ENCODE measurements at places on chromosomes 12 and 14. TPM values are rescaled to one million over a fixed set of nuclear protein-coding genes. Genes with fewer than 3 reads are reported as not detected.
A peak's percentile ranks its signal among the peaks of the same experiment; 100 is the strongest.

DNA sequence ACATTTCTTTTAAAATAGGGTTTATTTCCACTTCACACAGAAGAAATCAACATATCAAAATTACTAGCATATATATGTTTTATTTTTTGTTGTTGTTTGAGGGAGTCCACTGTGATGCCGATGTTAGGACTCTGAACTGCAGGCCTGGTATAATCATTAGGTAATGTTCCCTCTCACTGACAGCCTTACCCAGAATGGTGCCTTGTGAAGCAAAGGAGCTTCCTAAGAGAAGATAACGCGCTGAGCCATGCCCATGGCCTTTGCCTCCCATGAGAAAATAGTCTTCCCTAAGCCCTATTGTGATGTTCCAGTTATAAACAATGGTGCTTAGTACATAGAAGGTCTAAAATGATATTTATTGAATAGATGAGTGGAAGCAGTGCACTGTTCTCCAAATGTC is 12.0 kb downstream of the GNG2 start:
- no peak overlapping the region for H3K4me3 ChIP-seq
- no peak for DNase-seq
- H3K27ac ChIP-seq = no peak overlapping the region
- no peaks in the 10 kb centered on the region for H3K27me3 ChIP-seq
- H3K4me1 ChIP-seq = no peaks in the 10 kb centered on the region
- no peaks in the 10 kb centered on the region for H3K36me3 ChIP-seq

Gene FAM186B
- 0.19 TPM for total RNA-seq

DNA sequence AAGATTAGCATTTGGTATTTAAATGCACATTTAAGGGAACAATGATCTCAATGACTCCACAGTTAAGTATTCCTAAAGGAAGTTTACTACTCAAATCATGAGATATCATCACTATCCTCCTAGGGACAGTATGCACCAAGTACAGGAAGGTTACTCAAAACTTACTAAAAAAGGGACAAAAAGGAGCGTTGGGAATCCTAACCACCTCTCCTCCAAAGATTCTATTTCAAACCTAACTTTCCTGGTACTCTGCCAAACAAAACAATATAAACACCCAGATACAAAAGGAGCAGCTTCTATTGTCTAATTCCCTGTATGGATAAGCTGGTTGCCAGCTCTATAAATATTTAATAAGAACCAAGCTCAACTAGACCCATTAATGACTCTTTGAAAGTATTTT is 377.7 kb downstream of the NUAK1 start:
- no peaks in the 10 kb centered on the region for H3K4me1 ChIP-seq
- no peak overlapping the region for H3K4me3 ChIP-seq
- H3K36me3 ChIP-seq = no peaks in the 10 kb centered on the region
- H3K27me3 ChIP-seq = no peaks in the 10 kb centered on the region
- no peak overlapping the region for H3K27ac ChIP-seq

Gene SRRM4
- not detected for total RNA-seq

Gene LALBA
- total RNA-seq = not detected

GRCh38 chr14:94691660-94692034 is 78.3 kb downstream of the GSC start:
- H3K4me3 ChIP-seq = no peak overlapping the region
- peak; percentile 36 for DNase-seq
- H3K36me3 ChIP-seq = no peaks in the 10 kb centered on the region

DNA sequence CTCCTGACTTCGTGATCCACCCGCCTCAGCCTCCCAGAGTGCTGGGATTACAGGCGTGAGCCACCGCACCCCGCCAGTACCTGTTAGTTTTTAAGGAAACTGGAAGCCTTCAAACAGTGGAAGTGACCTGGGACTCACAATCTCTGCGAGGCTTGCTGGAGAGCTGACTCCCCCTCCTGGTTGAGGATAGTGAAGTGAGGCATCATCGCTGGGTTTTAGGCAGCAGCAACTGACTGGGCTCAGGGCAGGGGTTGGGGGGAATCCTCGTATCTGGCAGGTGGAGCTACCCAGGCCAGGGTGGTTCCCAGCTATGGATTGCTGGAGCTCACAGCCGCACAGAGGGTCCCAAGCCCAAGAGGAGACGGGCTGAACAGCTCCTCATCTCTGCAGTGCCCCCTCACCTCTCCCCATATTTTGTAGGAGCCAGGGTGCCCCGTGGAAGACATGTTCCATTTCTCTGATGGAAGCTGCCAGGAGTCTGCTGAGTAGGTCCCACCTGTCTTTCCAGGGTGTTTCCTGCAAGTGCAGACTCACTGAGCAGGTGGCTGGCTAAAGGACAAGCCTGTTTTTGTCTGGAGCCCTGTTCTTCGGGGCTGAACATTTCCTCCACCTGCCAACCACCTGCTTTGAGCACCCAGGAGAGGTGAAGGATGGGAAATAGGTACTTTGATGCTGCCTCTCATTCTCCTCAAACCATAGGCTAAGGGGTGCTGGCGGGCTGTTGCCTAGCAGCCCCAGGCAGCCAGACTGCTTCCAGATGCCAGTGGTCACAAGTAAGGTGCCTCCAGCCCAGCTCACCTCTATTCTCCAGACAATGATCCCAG is 3.1 kb downstream of the AVIL start:
- H3K36me3 ChIP-seq = peaks cover 17% of the 10 kb centered on the region
- DNase-seq = no peak

DNA sequence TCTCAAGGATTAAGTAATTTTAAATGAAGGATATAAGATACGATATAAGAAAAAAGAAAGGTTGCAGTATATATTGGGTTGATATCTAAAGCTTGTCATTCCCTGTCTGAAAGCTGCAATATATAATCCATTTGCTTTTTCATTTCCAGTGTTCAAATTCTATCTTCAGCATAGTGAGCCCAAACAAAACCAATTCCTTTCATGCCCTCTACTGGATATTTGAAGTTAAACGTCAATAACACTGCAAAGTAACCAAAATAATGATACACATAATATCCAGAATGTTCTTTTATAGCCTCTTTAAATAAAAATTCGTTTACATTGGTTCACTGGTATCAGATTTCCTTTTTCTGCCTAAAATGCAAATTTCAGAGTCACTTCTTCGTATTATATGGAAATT is 64.5 kb upstream of the DAAM1 start:
- H3K4me3 ChIP-seq = no peak overlapping the region
- H3K27me3 ChIP-seq = peaks cover 6% of the 10 kb centered on the region
- DNase-seq = peak; percentile 27

- no peaks in the 10 kb centered on the region for H3K27me3 ChIP-seq
- H3K36me3 ChIP-seq = peaks cover 13% of the 10 kb centered on the region
- no peak for DNase-seq
- H3K4me1 ChIP-seq = no peaks in the 10 kb centered on the region
- no peak overlapping the region for H3K27ac ChIP-seq
Observed at GRCh38 chr12:57148469-57149244, 1.2 kb upstream of the LRP1-AS start.

DNA sequence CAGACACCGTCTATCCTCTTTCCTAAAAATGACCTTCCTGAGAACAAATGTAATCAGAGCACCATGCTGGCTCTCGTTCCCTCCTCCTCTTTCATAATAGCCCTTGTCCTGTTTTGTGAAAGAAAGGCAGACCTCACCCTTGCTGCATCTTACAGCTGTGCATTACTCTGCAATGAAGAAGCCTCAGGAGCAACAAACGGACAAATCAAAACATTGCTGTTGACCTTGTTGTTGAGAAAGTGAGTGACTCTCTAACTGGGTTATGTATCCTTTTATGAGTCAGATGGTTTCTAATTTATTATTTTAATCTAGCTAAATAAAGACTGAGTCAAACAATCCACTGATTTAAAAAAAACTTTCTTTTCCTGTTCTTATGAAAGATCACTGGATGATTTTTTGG is 180.9 kb downstream of the RPS29 start:
- DNase-seq = no peak
- H3K36me3 ChIP-seq = no peaks in the 10 kb centered on the region
- H3K27me3 ChIP-seq = no peaks in the 10 kb centered on the region
- no peak overlapping the region for H3K4me3 ChIP-seq
- H3K4me1 ChIP-seq = no peaks in the 10 kb centered on the region
- H3K27ac ChIP-seq = no peak overlapping the region

- no peaks in the 10 kb centered on the region for H3K27me3 ChIP-seq
- no peak overlapping the region for H3K27ac ChIP-seq
- DNase-seq = no peak
- no peaks in the 10 kb centered on the region for H3K4me1 ChIP-seq
Observed at GRCh38 chr12:45852508-45852907, 123.0 kb downstream of the ARID2 start.

DNA sequence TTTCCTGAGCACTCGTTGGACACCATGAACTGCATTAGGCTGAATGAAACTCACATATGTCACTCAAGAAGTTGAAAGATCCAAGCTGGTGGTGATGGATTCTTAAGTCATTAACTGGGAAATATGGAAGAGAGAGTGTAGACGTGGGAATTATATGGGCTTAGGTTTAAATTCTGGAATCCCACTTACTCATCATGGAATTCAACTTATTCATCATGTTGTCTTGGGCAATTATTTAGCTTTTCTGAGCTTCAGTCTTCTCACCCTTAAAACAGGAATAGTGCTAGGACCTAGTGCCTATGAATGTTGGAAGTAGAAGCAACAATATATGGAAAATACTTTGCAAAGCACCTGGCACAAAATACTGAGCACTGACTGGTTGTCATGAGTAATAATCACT is 292.4 kb upstream of the TBX3 start:
- no peak overlapping the region for H3K4me3 ChIP-seq
- H3K36me3 ChIP-seq = no peaks in the 10 kb centered on the region
- H3K27ac ChIP-seq = no peak overlapping the region

Gene NR1H4
- not detected for total RNA-seq

DNA sequence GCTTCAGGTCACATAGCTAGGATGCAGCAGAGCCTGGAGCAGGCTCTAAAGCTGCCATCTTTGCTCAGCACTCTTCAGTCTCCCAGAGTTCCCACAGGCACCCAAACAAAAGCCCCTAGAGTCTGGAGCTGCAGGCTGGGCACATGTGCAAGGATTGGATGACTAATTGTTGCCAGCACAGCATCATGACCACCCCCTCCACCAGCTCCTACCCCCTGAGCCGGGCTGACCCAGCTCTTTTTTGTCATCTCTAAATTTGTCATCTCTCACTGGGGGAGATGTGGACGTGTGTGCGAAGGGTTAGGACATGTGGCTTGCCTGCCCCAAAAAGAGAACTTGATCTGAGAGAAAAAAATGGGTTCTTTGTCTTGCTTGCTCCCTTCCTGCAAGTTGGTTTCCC is 4.3 kb upstream of the MMP19 start:
- peak overlapping the region; percentile 46 for H3K27ac ChIP-seq
- H3K36me3 ChIP-seq = no peaks in the 10 kb centered on the region
- H3K27me3 ChIP-seq = no peaks in the 10 kb centered on the region
- no peak overlapping the region for H3K4me3 ChIP-seq
- no peak for DNase-seq

DNA sequence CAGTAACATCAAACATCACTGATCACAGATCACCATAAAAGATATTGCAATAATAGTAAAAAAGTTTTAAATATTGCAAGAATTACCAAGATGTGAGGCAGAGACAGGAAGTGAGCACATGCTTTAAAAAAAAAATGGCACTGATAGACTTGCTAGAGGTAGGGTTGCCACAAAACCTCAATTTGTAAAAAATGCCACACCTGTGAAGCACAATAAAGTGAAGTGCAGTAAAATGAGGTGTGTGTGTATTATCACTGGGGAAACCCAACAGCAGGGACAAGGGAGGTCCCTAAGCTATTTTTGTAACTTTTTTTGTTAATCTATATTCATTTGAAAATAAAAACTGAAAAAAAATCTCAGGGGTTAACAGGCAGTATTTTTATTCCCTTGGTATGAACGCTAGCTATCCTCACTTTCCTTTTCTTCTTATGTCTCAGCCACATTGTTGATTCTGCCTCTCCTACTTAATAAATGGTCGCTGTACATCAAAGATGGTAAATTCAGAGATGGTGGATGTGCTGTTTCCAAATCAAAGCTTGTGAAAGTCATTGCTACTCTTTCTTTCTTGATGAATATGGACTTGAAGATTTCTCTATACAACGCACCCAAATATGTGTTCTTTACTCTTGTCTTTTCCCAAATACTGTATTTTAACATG is 14.0 kb upstream of the KLRD1 start:
- H3K27ac ChIP-seq = no peak overlapping the region
- DNase-seq = no peak

GRCh38 chr12:108751821-108752220 is 20.5 kb upstream of the CORO1C start:
- no peaks in the 10 kb centered on the region for H3K36me3 ChIP-seq
- peak overlapping the region; percentile 29 for H3K27ac ChIP-seq
- H3K4me3 ChIP-seq = no peak overlapping the region
- no peak for DNase-seq
- H3K4me1 ChIP-seq = peaks cover 29% of the 10 kb centered on the region

DNA sequence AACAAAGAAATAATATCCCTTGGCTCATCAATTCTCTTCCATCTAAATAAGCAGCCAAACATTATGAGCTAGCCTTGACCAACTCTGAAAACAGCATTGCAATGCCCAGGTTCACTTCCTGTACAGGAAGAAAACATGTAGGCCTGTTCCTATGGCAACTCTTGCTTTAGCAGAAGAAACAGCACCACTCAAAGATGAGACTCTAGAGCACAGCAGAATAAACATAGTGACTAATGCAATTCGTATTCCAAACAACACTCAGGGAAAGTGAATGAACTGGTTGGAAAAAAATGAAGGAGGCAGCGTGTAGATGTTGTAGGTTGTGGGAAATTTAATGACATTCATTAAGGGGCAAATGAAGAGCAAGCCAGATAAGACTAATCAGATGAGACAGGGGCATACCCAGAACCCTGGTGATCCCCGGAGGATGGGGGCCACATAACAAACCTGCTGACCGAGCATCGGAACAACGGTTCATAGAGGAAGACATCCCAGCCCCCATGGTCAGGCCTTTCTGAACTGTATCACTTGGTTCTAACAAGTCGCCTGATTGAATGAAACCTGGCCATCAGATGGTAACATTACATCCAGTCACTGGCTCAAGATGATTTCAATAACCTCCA is 9.0 kb downstream of the ARHGDIB start:
- DNase-seq = peak; percentile 38
- no peak overlapping the region for H3K4me3 ChIP-seq
- peaks cover 41% of the 10 kb centered on the region for H3K4me1 ChIP-seq
- H3K27me3 ChIP-seq = no peaks in the 10 kb centered on the region
- H3K27ac ChIP-seq = no peak overlapping the region

- H3K27me3 ChIP-seq = no peaks in the 10 kb centered on the region
- H3K4me1 ChIP-seq = peaks cover 14% of the 10 kb centered on the region
- H3K36me3 ChIP-seq = no peaks in the 10 kb centered on the region
Observed at GRCh38 chr14:47194055-47194454, 481.4 kb downstream of the MDGA2 start.

DNA sequence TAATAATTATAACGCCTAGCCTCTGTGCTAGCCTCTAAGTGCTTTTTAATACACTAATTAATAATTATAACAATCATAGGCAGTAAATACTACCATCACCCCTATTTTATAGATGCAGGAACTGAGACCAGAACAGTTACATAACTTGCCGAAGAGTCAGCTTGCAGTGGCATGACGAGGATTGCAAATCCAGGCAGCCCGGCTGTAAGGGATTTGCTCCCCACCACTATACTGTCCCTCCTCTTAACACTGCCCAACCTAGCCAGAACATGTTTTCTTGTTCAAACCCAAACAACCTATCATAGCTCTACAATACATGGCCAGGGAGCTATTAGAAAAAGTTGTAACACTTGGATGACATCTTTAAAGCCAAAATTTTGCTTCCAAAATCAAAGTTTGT is 33.9 kb upstream of the VASH1 start:
- H3K4me1 ChIP-seq = no peaks in the 10 kb centered on the region
- peaks cover 7% of the 10 kb centered on the region for H3K27me3 ChIP-seq
- H3K4me3 ChIP-seq = no peak overlapping the region
- H3K27ac ChIP-seq = no peak overlapping the region
- H3K36me3 ChIP-seq = no peaks in the 10 kb centered on the region

Gene CCDC175
- not detected for total RNA-seq
